NCI-H1436 (cell line): ENCODE measurements at places on chromosomes 12 and 14.

- DNase-seq = no peak
Observed at GRCh38 chr14:23346693-23347405, 5.8 kb downstream of the SLC22A17 start.

GRCh38 chr14:49017447-49017846, 568.7 kb downstream of the RPS29 start:
- DNase-seq = no peak

DNA sequence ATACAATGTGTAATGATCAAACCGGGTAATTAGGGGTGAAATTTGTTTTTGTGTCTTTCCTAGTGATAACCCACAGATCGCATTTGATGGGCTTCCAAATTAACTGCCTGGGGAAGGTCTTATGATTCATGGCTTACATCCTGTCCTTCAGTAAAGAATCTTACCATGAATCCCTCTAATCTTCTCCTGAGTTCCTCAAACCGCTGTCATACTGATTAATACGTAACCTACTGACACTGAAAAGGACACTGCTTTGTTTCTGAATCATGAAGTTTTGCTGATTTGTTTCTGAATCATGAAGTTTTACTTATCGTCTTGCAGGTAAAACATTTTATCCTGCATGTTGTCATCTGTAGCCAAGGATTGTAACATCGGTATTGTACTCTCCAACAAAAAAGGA, 52.0 kb upstream of the CRY1 start:
- no peak for DNase-seq

- no peak for DNase-seq
Observed at GRCh38 chr12:114779186-114779585, 95.2 kb upstream of the TBX3 start.

- DNase-seq = no peak
Observed at GRCh38 chr14:72850360-72850759, 43.5 kb downstream of the DPF3 start.

GRCh38 chr12:46110223-46110611, 119.8 kb upstream of the SCAF11 start:
- no peak for DNase-seq

GRCh38 chr12:59085690-59086089, 165.4 kb upstream of the LRIG3 start:
- no peak for DNase-seq

- DNase-seq = no peak
Observed at GRCh38 chr14:64614805-64615391, 65.1 kb downstream of the PPP1R36 start.

GRCh38 chr14:23366426-23366921, 1.5 kb upstream of the EFS start:
- peak; percentile 65 for DNase-seq

GRCh38 chr12:14956024-14956891, 5.1 kb downstream of the ARHGDIB start:
- no peak for DNase-seq

DNA sequence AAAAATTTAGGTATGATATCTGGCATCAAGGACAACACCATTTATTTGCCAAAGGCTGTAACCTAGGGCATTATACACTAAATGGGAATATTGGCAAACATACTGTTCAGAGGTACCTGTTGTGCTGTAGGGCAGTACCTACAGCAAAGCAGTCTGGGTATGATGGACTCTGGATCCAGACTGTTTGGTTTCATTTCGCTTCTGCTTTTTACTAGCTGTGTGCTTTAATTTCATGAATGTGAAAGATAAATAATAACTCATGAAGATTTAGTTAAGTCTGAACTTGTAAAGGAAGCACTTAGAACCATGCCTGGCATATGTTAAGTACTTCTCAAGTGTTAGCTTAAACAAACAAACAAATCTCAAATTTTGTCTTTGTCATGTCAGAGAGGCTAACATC, 17.7 kb upstream of the SLC38A2 start:
- no peak for DNase-seq

DNA sequence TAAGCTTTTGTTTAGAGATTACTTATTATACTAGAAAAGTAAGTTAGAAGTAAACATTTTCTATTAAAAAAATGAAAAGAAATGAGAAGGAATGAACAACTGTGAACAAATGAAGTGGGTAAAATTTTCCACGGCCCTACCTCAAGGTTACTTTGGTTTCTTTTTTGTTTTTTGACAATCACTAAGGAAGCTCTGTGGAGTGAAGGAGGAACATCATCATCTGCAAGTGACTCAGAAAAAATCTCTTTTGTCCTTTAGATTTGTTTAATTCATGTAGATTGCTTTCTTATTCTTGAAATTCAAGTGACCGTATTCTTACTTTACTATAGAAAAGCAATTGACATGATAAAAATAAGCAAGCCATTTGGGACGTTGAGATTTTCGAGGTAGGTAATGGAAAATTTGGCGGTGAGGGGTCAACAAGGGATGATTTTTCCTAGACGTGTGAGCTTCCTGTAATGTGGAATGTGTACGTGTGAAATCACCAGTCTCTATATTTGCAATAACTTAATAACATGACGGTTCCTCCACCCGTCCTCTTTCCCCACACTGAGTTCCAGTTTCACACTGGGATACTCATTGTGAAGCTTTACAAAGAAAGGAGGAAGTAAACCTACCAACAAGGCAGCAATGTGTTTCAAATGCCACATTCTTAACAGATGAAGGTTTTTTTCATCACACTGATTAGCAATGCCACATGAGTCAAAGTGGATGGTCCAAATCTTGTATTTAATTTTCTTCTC, 62.3 kb upstream of the EGLN3 start:
- no peak for DNase-seq

GRCh38 chr12:65443038-65443437, 164.6 kb downstream of the MSRB3 start:
- no peak for DNase-seq

DNA sequence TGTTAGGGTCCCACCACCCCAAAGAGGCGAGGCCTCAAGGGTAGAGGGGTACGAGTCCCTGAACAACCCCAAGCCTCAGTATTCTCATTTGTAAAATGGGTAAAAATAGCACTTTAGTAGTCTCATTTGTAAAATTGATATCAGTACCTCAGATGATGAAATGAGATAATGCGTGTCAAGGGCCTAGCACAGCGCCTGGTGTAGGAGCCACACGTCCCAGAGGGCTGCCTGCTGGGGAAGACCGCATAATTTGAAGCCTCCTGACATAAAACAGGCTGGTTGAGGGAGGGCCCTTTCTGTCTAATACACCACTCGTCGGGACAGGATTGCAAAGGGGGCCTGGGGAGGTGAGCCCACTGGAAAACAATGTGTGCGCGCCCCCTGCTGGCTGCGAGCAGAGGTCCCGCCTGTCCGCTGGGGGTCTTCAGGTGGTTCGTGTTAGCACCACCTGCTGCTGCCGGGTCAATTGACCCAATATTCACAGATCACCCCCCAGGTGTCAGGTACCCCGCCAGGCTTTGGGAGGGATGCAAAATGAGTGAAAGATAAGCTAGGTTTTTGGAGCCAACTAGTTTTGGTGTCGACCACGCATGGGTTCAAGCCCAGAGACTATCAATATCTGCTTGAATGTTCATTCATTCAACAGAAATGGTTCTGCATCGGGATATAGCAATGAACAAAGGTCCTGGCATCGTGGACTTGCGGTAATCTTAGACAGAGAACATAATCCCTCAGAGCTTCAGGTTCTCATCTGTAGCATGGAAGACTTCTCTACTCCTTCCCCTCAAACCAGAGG, 24.7 kb upstream of the IRF2BPL start:
- peak; percentile 91 for DNase-seq

DNA sequence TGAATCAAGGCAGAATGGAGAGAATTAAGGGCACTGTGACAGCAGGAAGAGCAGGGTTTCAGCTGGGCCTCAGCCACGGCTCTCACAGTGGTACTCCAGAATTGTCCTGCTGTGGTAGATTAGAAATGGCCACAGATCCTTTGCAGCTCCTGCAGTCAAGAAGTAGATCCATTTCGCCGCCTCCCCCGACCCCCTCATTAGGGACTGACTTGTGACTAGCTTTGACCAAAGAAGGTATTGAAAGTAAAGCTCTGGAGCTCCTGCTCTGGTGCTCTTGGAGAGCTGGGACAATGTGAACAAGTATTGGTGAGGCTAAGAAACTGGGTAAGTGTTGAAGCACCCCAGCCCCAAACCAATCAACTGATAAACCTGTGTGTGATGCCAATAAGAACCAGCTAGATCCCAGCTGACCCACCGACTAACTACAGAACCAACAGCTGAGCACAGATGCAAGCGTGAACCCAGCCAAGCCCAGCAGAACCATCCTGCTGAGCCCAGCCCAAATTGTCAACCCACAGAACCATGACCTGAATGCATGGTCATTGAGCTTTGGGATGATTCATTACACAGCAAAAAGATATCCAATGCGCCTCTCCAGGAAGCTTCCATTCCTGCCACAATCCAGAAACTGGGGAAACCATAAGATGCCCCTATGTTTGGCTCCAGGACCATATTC, 50.7 kb downstream of the JAG2 start:
- no peak for DNase-seq

DNA sequence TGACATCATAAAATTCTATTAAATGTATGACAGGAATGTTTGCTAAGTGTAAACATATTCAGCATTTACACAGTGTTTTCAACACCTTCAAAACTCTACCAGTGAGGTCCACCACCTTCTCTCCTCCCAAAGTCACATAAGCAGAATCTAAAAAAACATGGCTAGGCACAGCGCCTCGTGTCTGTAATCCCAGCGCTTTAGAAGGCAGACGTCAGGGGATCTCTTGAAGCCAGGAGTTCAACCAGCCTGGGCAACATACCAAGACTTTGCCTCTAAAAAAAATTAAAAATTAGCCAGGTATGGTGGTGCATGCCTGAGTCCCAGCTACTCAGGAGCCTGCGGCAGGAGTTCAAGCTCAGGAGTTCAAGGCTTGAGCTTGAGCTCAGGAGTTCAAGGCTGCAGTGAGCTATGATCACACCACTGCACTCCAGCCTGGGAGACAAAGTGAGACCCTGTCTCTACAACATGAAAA, 30.0 kb downstream of the NUMB start:
- DNase-seq = no peak

GRCh38 chr12:108348842-108349241, 9.7 kb upstream of the CMKLR1 start:
- DNase-seq = no peak

DNA sequence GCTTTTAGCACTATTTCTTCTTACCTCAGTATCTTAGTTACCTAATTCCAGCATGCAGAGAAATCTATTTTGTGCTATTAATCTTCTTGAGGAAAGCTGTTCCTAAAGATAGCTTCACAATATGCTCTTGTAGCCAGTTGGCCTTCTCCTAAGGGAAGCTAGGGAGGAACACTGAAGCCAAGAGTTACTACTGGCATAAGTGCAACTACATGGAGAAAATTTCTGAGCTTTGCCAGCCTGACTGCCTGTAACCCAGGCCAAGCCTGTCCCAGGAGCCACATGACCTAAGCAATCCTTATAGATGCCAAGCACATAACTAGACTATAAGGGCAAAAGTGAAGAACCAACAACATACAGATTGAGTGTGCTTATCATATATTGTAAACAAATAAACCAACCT, 890.2 kb downstream of the FLRT2 start:
- DNase-seq = no peak

GRCh38 chr14:93818857-93819256, 30.6 kb upstream of the PRIMA1 start:
- DNase-seq = no peak

DNA sequence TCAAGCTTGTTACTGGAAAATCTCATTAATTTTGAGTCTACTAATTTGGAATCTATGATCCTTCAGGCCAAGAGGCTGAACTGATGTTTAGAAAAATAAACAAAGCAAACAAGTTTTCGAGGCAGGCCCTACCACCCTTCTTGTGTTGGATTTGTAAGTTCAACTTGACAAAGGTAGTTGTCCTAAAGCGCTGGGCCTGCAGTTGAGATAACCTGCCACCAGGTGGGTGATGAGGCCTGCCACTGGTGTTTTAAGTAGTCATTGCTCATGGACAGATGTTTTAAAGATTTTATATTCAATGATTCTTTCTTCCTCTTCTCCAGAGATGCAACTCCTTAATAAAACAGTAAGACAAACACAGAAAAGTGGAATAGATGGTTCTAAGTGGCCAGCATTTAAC, 19.4 kb downstream of the ACVRL1 start:
- no peak for DNase-seq

- DNase-seq = no peak
Observed at GRCh38 chr12:42030588-42030987, 114.1 kb downstream of the GXYLT1 start.

- no peak for DNase-seq
Observed at GRCh38 chr12:28824193-28824846, 324.8 kb upstream of the FAR2 start.

DNA sequence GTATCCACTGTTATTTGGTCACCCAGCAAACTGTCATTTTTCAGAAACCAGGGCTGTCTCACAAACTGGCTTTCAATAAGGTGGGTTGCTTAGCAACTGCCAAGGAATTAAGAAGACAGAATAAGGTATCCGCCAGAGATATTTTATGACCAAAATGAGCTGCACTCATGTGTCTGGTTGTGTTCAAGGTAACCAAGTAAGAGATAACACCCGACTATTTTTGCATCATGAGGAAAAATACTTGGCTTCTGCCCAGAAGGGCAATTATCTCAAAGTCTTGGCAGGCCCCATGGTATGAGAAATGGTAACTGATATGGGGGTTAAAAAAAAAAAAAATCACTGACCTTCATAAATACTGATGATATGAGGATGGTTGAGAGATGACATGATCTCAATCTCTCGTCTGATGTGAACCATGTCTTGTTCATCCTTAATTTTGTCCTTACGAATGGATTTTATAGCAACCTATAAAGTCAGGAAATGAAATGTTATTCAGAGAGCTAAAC, 32.6 kb downstream of the NUAK1 start:
- no peak for DNase-seq

DNA sequence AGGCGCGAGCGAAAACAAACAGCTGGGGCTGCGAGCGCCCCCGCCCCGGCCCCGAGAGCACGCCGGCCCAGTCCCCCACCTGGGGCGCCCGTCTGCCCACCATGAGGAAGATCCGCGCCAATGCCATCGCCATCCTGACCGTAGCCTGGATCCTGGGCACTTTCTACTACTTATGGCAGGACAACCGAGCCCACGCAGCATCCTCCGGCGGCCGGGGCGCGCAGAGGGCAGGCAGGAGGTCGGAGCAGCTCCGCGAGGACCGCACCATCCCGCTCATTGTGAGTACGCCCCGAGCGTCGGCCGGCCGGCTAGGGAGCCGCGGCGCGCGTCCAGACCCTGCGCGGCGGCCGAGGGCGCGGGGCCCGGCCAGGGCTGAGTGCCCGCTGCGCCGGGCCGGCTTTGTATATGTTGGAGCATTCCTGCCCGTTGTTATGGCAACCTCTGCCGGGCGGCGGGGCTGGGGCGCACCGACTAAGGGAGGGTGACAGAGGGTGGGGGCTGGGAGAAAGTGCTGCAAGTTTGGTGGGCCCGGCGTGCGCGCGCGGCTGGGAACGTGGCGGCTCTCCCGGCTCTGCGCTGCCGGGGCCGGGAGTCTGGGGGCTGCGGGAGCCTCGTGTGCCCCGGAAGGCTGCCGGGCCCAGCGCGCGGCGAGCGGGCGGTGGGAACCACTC, 367 bp downstream of the GALNT16 start:
- no peak for DNase-seq
